ENCODE measurements at places on chromosomes 1 and 21.

- no peak for DNase-seq
Observed at GRCh38 chr1:30809514-30810263, 52.1 kb upstream of the LAPTM5 start.

GRCh38 chr1:109083923-109084322 lies 6.6 kb upstream of the TMEM167B start:
- DNase-seq: peak; percentile 15

DNA sequence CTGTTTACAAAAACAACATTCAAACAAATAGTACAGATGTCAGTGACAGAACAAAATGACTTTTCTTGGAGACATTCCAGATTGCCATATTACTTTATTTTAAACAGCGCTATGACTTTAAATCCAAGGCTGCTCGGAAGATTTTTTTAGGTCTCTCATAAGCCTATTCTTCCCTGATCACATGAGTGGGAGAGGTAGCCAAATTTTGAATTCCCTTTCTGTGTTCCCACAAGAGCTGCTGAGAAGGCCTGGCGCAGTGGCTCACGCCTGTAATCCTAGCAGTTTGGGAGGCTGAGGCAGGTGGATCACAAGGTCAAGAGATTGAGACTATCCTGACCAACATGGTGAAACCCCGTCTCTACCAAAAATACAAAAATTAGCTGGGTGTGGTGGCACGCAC lies 53.7 kb downstream of the SLC35A3 start:
- no peak for DNase-seq

GRCh38 chr1:6054596-6054995 lies 8.9 kb downstream of the KCNAB2 start:
- no peak for DNase-seq

DNA sequence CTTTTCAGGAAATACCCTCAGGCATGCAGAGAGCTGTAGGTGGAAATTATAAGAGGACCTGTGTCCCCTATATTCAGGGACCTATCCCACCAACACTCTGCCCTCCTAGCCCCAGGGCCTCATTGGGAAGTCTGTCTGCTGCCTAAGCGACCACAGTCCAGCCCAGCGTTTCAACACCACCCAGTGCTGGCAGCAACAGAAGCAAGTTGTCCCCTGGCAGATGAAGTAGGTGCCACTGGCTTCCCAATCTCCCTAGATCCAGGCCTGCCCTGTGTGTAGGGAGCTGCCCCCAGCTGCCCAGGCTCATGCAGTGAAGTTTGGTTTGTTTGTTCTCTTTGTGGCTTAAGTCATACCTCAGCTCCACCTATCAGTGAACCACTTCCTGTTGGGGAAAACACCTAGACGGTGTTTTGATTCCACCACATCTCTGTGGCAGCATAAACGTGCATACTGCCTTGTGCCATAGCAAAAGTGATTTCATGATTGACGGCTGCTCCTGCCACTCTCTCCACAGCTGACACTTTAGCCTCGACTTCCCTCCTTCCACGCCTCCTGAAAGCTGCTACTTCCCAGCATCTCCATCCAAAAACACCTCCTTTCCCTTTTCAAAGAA lies 8.1 kb upstream of the LEFTY1 start:
- no peak for DNase-seq

- no peak for DNase-seq
Observed at GRCh38 chr1:41498391-41498790, 13.9 kb upstream of the EDN2 start.

GRCh38 chr1:224673141-224673540 lies 57.0 kb downstream of the CNIH3 start:
- DNase-seq: no peak

DNA sequence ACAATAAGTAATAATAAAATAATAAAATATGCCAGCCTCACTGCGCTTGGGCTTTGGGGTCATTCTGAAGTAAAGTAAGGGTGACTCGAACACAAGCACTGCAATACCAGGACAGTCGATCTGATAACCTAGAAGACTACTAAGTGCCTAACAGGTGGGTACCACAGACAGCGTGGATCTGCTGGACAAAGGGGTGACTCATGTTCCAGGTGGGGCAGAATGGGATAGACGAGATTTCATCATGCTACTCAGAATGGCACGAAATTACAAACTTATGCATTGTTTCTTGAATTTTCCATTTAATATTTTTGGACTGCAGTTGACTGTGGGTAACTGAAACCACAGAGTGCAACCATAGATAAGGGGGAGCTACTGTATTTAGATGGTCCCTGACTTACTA lies 221.1 kb upstream of the GREM2 start:
- no peak for DNase-seq

GRCh38 chr1:219710529-219711194 lies 97.8 kb upstream of the ZC3H11B start:
- no peak for DNase-seq

GRCh38 chr1:151840421-151840820 lies 801 bp upstream of the C2CD4D start:
- no peak for DNase-seq

- DNase-seq: no peak
Observed at GRCh38 chr1:43108080-43108479, 64.0 kb downstream of the EBNA1BP2 start.
